Retinal pigment epithelial cell (primary cell): ENCODE measurements at places on chromosomes 1 and 21.

DNA sequence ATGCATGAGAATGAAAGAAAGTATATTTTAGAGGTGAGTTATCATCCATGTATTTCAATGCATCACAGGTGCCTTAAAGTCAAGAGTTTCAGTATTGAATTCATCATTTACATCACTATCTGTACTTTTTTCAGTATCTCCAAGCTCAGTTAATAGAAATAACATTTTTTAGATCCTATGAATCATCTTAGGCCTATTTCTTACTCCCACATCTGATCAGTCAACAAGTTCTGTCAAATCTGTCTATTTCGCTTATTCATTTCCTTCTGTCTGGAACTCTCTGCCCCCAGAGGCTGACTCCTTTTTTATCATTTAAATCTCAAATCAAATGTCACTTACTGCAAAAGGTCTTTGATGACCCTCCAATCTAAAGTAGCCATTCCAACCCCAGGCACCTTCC is 295.2 kb downstream of the LRRC7 start:
- DNase-seq: no peak

- no peak for DNase-seq
Observed at GRCh38 chr1:18001725-18002124, 105.9 kb upstream of the IGSF21 start.

- no peak for DNase-seq
Observed at GRCh38 chr1:188247255-188247654, 1418.5 kb downstream of the PLA2G4A start.

DNA sequence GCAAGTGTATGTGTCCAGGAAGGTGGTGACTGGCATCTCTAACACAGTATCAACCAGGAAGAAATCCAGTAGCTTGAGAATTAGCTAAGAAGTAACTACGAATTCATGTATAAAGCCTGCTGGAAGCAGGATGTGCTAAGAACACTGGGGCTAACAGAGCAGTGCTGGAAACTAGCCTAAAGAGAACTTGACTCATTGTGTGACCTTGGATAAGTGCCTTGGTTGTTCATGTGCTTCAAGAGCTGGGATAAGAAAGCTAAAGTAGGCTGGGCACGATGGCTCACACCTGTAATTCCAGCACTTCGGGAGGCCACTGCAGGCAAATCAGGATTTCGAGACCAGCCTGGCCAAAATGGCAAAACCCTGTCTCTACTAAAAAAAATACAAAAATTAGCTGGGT is 186.9 kb downstream of the RRAGC start:
- no peak for DNase-seq

GRCh38 chr1:54402896-54403295 is 3.3 kb downstream of the SSBP3 start:
- DNase-seq: no peak

GRCh38 chr1:52913537-52913936 is 8.0 kb downstream of the ECHDC2 start:
- no peak for DNase-seq
